ENCODE measurements at places on chromosomes 13 and 19. TPM values are rescaled to one million over a fixed set of nuclear protein-coding genes. Genes with fewer than 3 reads are reported as not detected.

CACNA1A gene
- total RNA-seq: 2.3 TPM

- no peak for DNase-seq
Observed at GRCh38 chr19:9818175-9818733, 625 bp downstream of the FBXL12 start.

DNA sequence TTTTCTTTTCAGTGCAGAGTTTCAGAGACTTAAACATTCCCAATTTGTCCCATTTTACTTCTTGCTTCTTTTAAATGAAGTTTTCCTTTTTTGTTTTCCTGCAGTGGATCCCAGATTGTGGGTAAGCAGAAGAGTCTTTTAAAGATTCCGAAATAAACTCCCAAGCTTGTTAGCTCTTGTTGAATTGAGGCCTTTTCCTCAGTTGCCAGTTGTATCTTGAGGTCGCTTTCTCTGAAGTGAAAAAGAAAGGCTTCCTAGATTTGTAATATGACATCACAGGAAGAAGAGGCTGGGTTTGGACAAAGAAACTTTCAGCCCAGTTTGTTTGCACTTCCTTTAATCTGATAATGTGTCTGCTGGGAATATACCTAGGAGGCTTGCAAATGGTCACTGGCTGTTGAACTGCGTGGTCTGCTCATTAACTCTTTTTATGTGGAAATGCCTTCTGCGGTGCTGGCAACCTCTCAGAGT, at the start of gene LPAR6:
Gene LPAR6 (minus strand): TSS at position 233 of the 471 bp plus-strand sequence. CDS start 690 bp downstream, outside the sequence.
- DNase-seq: no peak

DNA sequence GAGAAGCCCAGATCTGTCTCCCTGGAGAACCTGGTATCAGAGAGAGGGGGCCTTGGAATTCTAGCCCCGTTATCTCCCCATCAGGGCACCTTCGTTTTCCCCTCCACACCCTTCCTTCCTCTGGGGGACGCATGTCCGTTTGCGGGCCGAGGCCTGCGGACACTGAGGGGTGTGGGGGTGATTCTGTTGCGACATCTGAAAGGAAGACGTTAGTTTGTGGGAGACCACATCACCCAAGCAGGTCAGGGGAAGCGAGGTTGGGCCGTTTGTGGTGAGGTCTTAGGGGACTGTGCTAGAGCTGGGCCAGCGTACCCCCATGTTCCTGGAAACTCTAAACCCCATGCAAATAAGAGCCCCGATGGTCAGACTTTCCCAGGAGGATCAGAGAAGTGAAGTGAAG, 3.7 kb upstream of the HSH2D start:
- no peak for DNase-seq

- DNase-seq: no peak
Observed at GRCh38 chr13:114027826-114028225, 54.0 kb upstream of the C13orf46 start.

GRCh38 chr13:26460648-26461047, 96.8 kb upstream of the WASF3 start:
- DNase-seq: no peak

DNA sequence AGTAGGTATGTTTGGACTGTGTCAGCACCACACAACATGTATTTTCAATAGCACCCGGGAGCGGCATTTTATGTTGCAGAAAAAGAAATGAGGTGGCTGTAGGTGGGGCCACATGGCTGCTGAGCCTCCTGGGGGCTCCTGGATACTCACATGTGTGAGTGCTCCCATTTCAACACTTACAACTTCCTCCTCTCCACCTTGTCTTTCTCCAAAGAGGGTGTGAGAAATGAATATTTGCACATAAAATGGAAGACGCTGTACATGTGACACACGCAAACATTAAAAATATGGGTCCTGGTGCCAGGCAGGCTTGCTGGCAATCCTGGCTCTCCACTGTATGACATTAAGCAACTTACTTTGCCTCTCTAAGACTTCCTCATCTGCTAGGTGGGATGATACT, 222.1 kb downstream of the DCLK1 start:
- no peak for DNase-seq

GRCh38 chr19:10501971-10502523, 1.1 kb downstream of the KEAP1 start:
- DNase-seq: peak; percentile 89

GRCh38 chr13:19673473-19674430, 40.3 kb downstream of the MPHOSPH8 start:
- DNase-seq: no peak
